Fibroblast of skin of back (primary cell): ENCODE measurements at places on chromosomes 4 and X.
A peak's percentile ranks its signal among the peaks of the same experiment; 100 is the strongest.

DNA sequence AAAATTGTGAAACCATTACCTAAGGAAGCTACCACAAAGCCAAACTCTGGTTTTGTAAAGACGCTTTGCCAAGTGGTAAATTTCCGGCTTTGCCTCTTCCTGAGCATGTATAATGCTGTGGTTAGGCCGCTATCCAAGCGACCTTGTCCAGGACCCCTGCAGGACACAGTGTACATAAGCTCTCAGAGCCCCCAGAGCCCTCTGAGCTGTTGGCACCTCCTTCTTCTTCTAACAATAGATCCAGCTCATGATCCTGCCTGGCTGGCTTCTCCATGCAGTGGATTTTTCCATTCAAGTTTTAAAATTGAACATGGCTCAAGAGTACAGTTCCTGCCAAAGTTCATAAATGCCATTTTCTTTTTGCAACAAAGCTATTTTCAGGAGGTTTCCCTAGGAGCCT lies 326.7 kb downstream of the MAPK10 start:
- peak; percentile 40 for DNase-seq

- no peak for DNase-seq
Measured at GRCh38 chr4:15703439-15703838, 574 bp downstream of the BST1 start.

DNA sequence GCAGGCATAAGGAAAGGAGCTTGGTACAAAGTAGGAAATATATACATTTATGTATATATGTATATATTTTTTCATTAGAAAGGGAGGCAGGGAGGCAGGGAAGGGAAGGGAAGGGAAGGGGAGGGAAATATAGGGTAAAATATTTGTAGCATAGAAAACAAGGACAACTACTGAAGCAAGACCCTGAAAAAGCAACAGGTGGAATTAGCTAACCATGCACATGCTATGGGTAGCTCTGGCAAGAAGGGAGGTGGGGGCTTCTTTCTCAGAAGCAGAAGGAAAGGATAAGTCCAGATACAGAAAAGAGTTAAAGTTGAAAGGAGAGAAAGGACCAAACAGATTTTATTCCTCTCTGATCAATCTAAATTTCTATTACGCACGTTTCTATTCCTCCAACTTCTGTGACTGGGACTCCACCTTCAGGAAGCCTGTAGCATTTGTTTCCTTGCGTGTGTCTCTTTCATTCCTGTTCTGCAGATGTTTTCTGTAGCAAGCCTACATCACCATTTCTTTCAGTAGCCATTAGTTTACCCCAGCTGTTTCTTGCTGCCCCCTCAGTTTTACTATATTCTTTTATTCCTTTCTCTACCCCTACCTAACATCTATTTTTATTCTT lies 82.9 kb downstream of the OR13H1 start:
- no peak for DNase-seq

DNA sequence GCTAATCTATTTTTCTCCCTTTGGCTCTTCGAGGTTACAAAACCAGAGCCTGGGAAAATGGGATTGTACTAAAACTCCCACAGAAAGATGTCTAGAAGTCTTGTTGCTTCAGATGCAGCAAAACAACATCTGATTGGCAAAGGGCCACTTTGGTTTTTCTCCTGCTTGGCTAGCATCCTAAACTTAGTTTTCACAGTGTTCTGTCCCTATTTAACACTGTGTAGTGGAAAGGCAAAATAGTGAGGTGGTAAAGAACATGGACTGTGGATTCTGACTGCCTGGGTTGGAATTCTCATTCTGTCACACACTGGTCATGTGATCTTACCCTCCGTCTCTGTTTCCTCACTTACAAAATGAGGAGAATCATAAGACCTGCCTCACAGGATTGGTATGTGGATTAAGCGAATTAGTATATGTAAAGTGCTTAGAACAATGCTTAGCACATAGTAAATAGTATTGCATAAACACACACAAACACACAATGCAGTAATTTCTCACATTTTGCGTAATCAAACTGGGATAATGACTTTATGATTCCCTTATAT lies 23.5 kb downstream of the TIGD2 start:
- DNase-seq: peak; percentile 58

- DNase-seq: no peak
Measured at GRCh38 chr4:78599931-78600375, 48.4 kb downstream of the ANXA3 start.

DNA sequence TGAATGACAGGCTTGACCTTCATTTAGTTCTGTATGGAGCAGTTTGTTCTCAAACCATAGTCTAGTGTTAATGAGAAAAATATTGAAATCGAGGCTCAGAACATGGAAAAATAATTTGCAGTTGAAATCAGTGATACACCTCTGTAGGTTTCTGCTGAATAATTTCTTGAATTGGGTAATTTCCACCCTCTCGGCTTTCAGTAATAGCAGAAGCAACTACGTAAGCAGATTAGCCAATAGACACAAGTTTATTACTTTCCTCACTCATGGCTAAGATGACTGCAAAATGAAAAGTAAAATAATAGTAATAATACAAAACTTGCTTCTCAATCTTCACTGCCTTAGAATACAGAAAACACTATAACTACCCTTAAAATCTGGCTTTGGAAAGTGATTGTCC lies 46.0 kb downstream of the USP38 start:
- no peak for DNase-seq
